ENCODE measurements at places on chromosomes 16 and 17.
A peak's percentile ranks its signal among the peaks of the same experiment; 100 is the strongest.

DNA sequence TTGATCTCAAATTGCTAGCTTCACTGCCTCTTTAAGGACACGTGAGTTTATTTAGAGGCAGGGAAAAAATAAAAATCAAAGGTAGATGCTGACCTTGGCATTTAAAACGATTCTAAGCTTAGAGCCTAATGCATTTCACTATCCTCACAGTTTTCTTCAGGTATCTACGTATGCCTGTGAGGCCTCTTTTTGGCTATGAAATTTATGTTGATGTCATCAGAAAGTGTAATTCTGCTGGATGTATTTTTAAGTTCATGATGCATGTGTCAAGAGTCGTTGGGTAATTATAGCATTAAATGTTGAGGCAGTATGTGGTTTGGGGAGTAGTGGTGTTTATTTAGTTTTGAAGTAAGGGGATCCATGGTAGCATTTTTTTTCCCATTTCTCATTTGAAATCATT lies 4.2 kb upstream of the KRTAP3-2 start:
- no peak for DNase-seq

DNA sequence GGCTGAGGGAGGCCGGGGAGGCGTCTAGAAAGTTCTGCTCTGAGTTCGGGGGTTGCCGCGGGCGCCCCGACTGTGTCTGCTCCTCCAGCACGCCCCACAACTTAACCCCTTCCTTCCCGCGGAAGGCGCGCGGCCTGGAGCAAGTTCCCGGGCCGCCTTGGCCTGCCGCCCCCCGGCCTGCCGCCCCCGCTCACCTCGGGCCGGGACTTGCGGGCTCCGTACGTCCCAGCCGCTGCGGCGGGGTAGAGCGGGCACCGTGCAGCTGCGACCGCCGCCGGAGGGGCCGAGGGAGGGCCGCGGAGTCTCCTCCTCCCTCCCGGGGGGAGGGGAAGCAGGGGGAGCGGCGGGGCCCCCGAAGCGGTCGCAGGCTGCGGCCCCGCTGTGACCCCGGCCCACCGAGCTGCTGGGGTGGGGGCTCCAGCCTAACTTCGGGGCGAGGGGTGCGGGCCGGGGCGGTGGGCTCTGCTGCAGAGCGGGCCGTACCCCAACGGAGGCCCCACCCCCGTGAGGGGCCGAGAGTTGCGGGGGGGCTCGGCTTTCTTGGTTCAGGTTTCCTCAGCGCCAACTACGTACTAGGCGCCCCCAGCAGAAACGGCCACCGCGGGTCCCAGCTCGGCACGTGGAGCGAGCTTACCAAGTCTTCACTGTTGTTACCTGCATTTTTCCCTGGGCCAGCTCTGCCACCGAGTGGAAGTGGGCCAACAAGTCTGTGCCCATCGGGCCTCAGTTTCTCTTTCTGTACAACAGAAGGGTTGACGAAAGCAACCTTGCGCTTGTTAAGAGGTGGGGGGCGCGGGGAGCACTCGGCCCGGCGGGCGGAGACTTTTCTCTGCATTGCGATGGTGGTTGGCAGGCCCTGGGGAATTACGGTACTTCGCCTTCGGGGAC lies at the start of gene CCDC102A:
Gene CCDC102A, minus strand, starts transcription at position 266 of the 888 bp plus-strand sequence. CDS start 7,394 bp downstream, outside the sequence.
- no peak for DNase-seq

GRCh38 chr17:64698725-64699124 lies 36.6 kb upstream of the SMURF2 start:
- DNase-seq, result no peak

DNA sequence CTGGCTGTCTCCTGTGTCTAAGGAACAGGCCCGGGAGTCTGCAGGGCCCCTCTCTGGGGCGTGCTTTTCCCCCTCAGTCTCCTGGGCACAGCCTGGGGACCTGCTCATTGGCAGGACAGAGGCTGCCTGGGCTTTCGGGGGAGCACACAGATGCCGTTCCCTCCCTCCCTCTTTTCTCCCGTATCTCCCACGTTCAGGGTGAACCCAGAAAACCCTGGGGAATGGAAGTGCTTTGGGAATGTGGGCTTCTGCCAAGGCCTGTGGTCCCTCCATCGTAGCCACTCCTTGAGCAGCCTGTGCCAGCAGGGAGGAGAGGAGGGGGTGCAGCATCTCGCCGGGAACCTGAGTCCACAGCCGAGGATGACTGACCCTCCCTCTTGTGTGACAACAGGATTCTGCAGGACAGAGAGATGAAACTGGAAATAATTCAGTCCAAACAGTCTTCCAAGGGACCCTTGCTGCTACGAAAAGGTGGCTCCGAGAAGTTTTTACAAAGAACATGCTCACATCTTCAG lies 52.0 kb downstream of the RNF213 start:
- DNase-seq, result no peak

DNA sequence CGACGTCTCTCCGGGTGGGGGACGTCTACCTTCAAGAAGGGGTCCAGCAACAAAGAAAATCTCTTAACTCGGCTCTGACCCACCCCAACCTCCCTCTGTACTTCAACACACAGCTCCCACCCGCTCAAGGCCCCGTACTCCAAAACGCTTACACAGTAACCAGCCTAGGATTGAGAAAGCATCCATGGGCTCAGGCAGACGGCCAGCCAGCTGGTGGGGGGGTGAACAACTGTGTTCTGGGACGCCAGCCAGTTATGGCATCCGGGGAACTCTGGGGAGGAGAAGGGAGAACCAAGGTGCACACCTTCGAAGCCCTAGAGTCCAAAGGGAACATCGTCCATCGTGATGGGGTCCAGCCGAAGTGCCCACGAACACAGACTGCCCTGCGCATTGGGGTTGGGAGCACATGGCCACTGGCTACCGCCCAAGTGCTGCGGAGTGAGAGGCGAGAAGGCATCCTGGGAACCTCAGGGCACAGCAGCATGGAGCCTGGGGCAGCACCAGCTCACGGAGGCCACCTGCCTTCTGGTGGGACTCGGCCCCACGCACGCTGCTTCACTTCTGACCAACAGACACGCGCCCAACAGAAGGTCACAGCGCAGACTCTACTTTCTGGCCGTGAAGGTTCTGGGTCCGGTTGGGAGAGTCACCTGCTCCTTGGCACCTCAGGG lies 14.3 kb downstream of the SLC16A3 start:
- no peak for DNase-seq

DNA sequence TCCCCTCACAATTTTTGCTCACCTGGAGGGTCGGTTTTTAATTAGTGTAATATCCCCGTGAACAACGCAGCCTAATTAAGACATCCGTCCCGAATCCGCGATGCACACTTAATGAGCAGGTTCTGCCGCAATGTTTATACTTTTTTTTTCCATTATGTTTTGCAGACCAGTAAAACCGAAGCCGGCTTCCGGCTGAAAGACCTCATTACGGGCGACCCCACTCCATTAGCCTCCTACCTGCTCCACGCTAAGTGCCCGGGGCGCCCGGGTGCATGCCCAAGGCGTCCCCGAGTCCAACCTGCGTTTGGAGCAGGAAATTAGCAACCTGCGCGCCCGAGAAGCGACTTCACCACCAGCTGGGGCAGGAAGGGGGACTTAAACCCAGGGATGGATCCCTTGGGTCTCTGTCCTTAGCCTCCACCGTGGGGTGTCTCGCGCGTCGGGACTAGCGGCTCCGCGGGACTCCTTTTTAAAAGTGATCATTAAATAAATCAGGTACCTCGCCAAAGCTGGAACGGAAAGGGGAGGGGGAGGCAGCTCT lies 1.7 kb downstream of the RBFOX3 start:
- no peak for DNase-seq

DNA sequence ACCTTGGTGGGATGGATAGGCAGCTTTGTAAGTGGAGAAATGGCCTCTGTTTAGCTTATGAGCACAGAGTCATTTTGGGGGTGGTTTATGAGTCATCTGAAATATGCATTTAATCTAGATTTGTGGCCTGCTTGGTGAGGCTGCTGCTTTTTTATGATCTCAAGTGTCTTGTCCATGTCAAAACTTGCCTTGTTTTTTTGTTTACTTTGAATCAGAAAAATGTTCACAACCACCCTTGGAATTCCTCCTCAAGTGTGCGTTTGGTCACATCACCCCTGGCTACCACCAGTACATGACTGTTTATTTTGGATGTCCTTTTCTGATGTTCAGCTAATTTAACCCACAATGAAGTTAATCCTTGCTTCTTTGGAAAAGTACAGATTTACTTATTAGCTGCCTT lies 64.6 kb downstream of the FTO start:
- DNase-seq, result peak; percentile 93

DNA sequence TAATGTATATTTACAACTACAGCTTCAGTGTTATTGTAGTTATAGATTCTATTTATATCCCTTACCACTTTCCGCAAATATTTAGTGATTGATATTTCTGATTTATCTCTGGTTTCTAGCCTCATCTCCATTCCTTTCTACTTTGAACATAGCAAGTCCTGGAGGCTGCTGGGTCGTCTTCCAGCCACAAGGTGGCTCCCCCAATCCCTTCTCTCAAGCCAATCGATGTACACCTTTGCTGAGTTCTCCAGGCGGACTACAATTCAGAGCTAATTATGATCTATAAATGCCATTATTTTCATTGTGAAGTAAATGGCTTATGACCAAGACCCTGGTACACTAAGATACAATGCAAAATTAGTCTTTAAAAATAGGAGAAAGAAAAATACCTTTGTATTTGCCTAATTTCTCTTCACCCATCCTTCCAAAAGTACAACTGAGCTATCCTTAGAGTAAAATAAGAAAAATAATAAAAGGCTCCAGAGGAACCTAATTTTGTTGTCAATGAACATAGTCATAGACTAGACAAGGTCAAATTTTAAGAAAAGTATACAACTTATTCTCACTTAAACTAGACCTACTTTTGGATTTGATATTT lies 122.1 kb downstream of the SKAP1 start:
- DNase-seq, result peak; percentile 13

GRCh38 chr17:79338152-79338551 lies 263.5 kb downstream of the ENGASE start:
- DNase-seq, result no peak

DNA sequence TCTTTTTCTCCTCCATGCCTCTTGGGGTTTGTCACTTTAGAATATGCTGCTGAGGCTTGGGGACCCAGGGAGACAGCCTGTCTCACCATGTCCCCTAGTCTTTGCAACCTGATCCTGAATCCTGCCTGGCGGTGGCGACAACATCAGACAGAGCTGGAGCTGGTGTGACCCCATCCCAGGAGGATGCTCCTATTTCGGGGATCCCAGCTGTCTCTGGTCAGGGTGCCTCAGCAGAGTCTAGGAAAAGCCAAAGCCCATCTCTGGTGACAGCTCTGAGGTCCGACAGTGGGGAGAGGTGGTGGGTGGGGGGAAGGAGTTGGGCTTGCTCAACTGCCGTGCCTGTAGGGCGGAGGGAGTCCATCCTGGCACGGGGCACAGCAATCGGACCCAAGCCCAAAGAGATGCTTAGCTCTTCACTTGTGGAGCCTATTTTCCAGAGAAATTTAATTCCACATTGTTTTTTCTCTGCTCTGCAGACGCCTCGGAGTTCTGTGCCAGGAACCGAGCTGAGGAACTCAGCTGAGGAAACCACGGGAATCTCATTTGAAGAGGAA lies 10.3 kb upstream of the TNS4 start:
- no peak for DNase-seq

- DNase-seq, result no peak
Observed at GRCh38 chr17:63621229-63621683, 961 bp upstream of the MAP3K3 start.

- DNase-seq, result no peak
Observed at GRCh38 chr16:85313526-85314301, 201.4 kb upstream of the CIBAR2 start.

GRCh38 chr17:78912082-78912481 lies 9.1 kb upstream of the CEP295NL start:
- no peak for DNase-seq

DNA sequence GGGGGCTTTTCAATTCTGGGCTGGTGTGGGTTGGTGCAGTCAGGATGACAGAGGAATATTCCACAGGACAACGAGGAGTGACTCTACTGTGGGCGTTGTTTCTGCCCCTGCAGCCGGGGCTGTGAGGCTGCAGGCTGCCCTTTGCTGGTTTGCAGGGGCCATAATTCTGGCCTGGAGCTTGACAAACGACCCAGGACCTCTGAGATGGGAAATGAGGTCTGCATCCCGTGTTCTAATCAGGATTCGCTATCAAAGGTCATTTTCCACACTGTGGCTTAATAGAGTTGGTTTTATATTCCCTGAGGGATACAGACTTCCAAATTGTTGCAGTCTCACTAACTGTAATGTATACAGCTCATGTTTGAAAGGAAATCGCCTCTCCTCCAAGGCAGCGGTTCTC lies 180.9 kb downstream of the RPTOR start:
- no peak for DNase-seq

DNA sequence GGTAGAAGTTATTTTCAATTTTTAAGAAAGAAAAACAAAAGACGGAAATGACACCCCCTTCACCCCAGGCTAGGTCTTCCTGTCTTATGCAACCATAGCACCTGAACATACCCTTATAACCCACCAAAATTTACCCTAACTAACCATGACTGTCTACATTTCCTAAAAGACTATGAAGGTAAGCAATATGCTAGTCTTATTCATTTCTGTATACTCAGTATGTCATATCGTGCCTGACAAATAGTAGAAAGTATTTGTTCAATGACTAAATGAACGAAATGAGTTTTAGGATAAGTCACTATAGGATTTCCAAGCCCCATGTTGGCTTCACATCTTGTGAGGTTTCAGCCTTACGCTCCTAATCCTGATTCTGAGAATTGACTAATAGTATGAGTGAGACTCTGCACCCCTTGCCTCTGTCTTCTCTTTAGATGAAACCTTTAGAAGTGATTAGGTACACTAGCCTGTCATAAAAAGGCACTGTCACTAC lies 6.5 kb downstream of the ADAT1 start:
- DNase-seq, result no peak

GRCh38 chr17:50580646-50581045 lies 20.1 kb downstream of the CACNA1G start:
- DNase-seq, result no peak

DNA sequence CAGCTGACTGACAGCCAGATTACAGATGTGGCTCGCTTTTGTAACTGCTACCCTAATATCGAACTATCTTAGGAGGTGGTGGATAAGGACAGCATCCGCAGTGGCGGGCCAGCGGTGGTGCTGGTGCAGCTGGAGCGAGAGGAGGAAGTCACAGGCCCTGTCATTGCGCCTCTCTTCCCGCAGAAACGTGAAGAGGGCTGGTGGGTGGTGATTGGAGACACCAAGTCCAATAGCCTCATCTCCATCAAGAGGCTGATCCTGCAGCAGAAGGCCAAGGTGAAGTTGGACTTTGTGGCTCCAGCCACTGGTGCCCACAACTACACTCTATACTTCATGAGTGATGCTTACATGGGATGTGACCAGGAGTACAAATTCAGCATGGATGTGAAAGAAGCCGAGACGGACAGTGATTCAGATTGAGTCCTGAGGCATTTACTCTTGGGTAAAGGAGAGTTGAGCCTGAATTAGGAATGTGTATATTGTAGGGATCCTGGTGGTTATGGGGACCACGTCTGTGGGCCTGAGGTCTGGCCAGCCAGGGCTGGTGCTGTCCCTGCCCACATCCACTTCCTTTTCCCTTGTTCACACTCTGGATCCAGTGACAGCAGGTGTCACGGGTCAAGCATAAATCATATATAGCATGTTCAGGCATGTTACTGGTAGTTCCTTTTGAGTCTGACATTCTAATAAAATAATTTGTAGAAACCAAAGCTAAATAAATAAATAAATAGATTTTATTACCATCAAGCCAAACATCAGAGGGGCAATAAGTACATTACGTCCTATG lies 89.0 kb upstream of the SMURF2 start:
- DNase-seq, result no peak

All from skeletal muscle cell (primary cell).